ENCODE measurements at places on chromosomes 12 and 14. TPM values are rescaled to one million over a fixed set of nuclear protein-coding genes. Genes with fewer than 3 reads are reported as not detected.

Gene IFNG-AS1
- under 0.01 TPM for total RNA-seq

Gene SLC39A9
- 119 TPM for total RNA-seq

Gene CPNE6
- not detected for total RNA-seq

Gene HELB
- total RNA-seq, result 2.6 TPM

Gene RTL1
- total RNA-seq, result not detected

Gene LAG3
- total RNA-seq, result not detected

Gene MMP19
- 0.24 TPM for total RNA-seq

Gene RIC8B
- total RNA-seq, result 4.8 TPM

Gene ISM2
- total RNA-seq, result under 0.01 TPM

Gene CARMIL3
- total RNA-seq, result under 0.01 TPM

Gene CD4
- not detected for total RNA-seq

Gene NRXN3
- total RNA-seq, result 0.24 TPM

Gene ZBTB42
- total RNA-seq, result 10.4 TPM

Gene VCPKMT
- 3.6 TPM for total RNA-seq

Measured in tracheal epithelial cell (primary cell).